Dermis lymphatic vessel endothelial cell (primary cell): ENCODE measurements at places on chromosomes 3 and 15. TPM values are rescaled to one million over a fixed set of nuclear protein-coding genes. Genes with fewer than 3 reads are reported as not detected.

ATP2B2 gene
- not detected in 2 replicates for total RNA-seq

DLEC1 gene
- total RNA-seq = not detected in 2 replicates

AGBL1 gene
- not detected in 2 replicates for total RNA-seq

GNAT1 gene
- not detected in 2 replicates for total RNA-seq

CCR3 gene
- total RNA-seq = not detected in 2 replicates

ADGRG7 gene
- not detected in 2 replicates for total RNA-seq

CELF6 gene
- total RNA-seq = 0.11 and 0.17 TPM in 2 replicates

DMXL2 gene
- 10.1 and 12.6 TPM in 2 replicates for total RNA-seq

HDDC3 gene
- 7.6 and 8.5 TPM in 2 replicates for total RNA-seq

AADACL2 gene
- total RNA-seq = not detected in 2 replicates

TTC21A gene
- total RNA-seq = 1.3 and 1.4 TPM in 2 replicates

GOLGA8G gene
- not detected in 2 replicates for total RNA-seq

C3orf22 gene
- not detected in 2 replicates for total RNA-seq

SCN11A gene
- under 0.01 and 0.09 TPM in 2 replicates for total RNA-seq

PP2D1 gene
- not detected in 2 replicates for total RNA-seq

ACVR2B gene
- 4.2 and 5.6 TPM in 2 replicates for total RNA-seq

ACTRT3 gene
- 1.0 and 2.7 TPM in 2 replicates for total RNA-seq

ATRIP gene
- 3.9 and 5.3 TPM in 2 replicates for total RNA-seq

CPN2 gene
- not detected in 2 replicates for total RNA-seq

ADCY5 gene
- 0.43 and 0.87 TPM in 2 replicates for total RNA-seq

LSMEM2 gene
- not detected in 2 replicates for total RNA-seq

KBTBD13 gene
- total RNA-seq = not detected in 2 replicates

NMB gene
- total RNA-seq = 3.0 and 3.5 TPM in 2 replicates

TPRG1 gene
- total RNA-seq = 0.09 and 0.43 TPM in 2 replicates

ARGFX gene
- total RNA-seq = not detected in 2 replicates

P3H2 gene
- total RNA-seq = 15.8 and 20.6 TPM in 2 replicates
